Transverse colon (tissue), 4 donors: ENCODE measurements at places on chromosomes 3 and 15. TPM values are rescaled to one million over a fixed set of nuclear protein-coding genes. Genes with fewer than 3 reads are reported as not detected.

- no peaks in the 10 kb centered on the region for H3K4me1 ChIP-seq
- H3K4me3 ChIP-seq, result no peak overlapping the region
- H3K36me3 ChIP-seq, result no peaks in the 10 kb centered on the region
- H3K27me3 ChIP-seq, result no peaks in the 10 kb centered on the region
- DNase-seq, result no peak
Observed at GRCh38 chr15:35320158-35320780, 225.7 kb downstream of the DPH6 start.

DNA sequence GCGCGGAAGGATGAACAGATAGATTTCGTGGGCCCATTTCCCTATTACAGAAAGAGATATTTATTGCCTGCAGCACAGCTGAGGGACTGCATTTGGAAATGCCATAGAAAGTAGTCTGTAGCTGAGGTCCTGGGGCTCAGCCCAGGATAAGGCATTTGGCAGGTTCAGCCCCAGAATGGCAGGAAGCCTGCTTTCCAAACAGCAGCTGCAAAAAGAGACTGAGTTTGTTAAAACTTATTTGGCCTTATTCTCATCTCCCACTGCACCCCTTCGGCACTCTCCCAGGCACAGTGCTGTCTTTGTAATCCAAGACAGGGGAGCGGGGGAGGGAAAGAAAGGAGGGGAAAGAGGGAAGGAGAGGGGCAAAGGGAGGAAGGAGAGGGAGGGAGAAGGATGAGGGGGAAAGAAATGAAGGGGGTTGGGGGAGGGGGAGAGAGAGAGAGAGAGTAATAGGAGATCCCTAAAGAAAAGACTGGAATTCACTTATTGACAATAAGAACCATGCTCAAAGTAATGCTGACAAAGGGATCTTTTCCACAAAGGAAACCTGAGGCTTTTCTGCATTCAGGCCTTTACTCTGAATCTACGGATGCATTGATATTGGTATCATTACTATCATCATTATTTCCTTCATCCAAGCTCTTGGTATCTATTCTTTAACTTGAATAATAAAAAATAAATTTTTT is 94.0 kb upstream of the LRRN1 start:
- no peaks in the 10 kb centered on the region for H3K27me3 ChIP-seq
- no peak overlapping the region for H3K4me3 ChIP-seq
- no peaks in the 10 kb centered on the region for H3K4me1 ChIP-seq
- no peak overlapping the region for H3K27ac ChIP-seq
- DNase-seq, result no peak

Gene LMAN1L
- not detected for total RNA-seq

GRCh38 chr3:81436182-81436581 is 325.3 kb downstream of the GBE1 start:
- no peaks in the 10 kb centered on the region for H3K4me1 ChIP-seq
- H3K27me3 ChIP-seq, result no peaks in the 10 kb centered on the region
- no peaks in the 10 kb centered on the region for H3K36me3 ChIP-seq
- no peak overlapping the region for H3K27ac ChIP-seq
- no peak for DNase-seq

DNA sequence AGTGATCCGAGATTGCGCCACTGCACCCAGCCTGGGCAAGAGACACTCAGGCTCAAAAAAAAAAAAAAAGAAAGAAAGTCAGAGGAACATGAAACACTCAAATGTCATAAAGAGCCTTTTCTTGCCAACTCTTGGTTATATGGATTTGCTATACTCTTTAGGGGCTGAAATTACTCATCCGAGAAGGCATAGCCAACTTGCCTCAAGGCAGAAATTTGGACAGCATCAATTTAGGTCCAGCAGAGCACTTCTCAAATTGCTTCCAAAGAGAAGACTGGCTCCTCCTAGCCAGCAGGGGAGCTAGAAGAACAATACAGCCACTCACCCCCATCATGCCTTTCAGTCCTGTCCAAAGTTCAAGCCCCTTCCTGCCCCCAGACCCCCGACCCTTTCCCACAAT is 43.8 kb downstream of the OSBPL10 start:
- H3K27me3 ChIP-seq, result no peaks in the 10 kb centered on the region
- H3K4me1 ChIP-seq, result no peaks in the 10 kb centered on the region
- DNase-seq, result no peak
- H3K4me3 ChIP-seq, result no peak overlapping the region

DNA sequence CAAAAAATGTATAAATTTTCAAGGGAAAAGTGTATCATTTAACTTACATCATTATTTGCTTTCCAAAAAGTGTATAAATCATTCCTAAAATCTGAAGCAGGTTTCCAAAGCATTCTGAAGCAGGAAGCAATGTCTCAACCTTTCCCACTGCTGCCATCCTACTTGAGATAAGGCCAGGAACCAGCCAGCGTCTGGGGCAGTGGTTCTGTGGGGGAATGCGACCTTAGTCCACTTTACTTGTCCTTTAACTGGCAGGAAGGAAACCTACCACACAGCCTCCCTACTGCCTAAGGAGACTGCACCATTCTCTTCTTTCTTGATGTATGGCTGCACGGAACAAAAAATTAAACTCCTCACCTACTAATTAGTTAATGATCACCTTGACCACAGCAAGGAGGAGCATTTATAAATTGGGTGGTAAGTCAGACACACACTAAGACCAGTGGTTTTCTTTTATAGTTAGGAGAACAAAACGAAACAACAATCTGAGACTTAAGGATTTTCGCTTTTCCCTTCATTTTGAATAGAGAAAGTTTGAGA is 3.7 kb downstream of the SORD start:
- no peak overlapping the region for H3K27ac ChIP-seq
- H3K4me3 ChIP-seq, result no peak overlapping the region
- H3K36me3 ChIP-seq, result no peaks in the 10 kb centered on the region
- no peaks in the 10 kb centered on the region for H3K27me3 ChIP-seq
- peaks cover 11% of the 10 kb centered on the region for H3K4me1 ChIP-seq
